ENCODE measurements at places on chromosomes 1 and 21.

- no peak for DNase-seq
These were observed 90.8 kb upstream of the TNFSF4 start for GRCh38 chr1:173297798-173298391.

- no peak for DNase-seq
These were observed 88.9 kb upstream of the ABCD3 start for GRCh38 chr1:94329276-94329675.

- no peak for DNase-seq
These were observed 111.1 kb downstream of the TLR5 start for GRCh38 chr1:223031733-223032601.

DNA sequence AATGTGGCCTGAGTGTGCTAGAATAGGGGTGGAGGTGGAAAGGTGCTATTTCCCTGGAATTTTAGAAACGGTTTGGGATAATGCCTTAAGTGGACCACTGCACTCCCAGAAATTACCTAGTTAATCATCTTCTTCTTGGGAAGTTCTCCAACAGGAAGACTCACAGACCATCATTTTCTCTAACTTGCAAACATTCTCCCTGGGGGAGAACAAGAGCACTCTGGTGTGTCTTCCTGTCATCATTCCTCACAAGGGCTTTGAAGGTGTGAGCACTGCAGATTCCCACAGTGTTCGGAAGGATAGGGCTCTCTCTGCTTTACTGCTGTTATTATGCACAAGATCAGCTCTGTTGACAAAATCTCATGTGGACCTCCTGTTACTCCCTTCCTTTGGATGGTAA, 54.9 kb upstream of the TSPAN2 start:
- no peak for DNase-seq

DNA sequence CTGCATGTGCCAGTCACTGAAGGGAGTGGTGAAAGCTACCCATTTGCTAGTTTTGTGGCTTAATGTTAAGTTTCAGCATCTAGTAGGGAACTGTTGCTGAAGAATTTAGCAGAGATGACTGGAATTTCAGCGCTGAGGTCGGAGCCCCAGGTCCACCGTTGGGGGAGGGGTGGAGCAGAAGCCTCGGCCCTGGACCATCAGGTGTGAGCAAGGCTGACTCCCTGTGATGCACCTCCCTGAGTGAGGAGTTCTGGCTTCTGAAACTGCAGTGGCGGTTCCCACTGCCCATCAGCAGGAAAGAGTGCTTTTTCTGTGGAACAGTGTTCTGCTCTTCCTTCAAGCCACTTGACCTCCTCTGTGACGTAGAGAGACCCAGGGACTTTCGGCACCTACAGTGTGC, 1.3 kb downstream of the NOS1AP start:
- no peak for DNase-seq

DNA sequence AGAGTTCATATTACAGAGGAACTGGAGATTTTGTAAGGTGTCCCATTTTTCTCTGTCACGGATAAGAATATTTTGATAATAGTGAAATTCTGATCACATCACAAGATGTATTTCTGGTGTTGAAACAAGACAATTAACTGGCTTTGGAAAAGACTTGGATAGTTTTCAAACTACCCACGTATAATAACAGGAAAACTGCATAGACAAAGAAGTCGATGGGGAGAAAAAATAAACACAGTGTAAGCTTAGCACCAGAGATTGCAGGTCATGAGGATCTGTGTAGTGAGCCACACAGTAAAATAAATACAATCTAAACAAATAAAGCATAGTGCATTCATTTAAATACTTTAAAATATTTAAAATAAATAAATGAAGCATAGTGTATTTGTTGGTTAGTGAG, 452.3 kb upstream of the ADAMTS5 start:
- no peak for DNase-seq

- DNase-seq: no peak
These were observed 159.8 kb upstream of the KCNJ6 start for GRCh38 chr21:38075833-38076587.

Measured in bone marrow (tissue), 2 donors.